ENCODE measurements at places on chromosomes 5 and 9.
A peak's percentile ranks its signal among the peaks of the same experiment; 100 is the strongest.

DNA sequence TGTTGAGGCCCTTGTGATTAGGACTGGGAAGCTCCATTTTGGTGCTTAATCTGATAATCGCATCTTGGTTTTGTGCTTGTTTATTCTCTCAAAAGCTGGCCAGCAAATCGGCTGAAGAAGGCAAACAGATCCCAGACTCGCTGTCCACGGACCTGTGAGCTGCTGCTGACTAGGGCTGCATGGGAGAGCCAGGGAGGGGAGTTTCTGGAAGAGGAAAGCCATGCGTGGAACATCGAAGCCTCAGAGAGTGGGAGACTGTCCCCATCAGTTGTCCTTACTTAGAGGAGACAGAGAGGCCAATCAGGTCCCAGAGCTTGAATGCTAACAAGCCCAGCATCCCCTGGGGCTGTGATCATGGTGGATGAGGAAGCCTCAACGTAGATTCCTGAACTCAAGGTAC is 23.0 kb upstream of the FOXI1 start:
- no peak for DNase-seq

DNA sequence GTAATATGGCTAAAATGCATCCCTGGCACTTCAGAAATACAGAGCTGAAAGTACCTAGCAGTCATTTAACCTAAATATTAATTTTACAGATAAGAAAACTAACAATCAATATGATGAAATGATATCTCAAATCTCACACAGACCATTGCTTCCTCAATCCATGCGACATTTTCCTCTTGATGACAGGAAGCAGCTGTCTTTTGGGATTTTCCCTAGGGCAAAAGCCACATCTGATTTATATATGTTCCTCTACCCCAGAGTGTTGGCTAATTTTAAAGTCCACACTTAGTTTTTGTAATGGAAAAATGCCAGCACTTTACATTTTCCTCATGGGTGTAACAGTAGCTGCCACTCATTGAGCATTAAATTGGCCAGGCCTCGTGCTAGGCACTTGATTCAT is 47.7 kb upstream of the ITGA1 start:
- DNase-seq, result no peak

GRCh38 chr5:133686566-133686965 is 74.2 kb upstream of the FSTL4 start:
- no peak for DNase-seq

DNA sequence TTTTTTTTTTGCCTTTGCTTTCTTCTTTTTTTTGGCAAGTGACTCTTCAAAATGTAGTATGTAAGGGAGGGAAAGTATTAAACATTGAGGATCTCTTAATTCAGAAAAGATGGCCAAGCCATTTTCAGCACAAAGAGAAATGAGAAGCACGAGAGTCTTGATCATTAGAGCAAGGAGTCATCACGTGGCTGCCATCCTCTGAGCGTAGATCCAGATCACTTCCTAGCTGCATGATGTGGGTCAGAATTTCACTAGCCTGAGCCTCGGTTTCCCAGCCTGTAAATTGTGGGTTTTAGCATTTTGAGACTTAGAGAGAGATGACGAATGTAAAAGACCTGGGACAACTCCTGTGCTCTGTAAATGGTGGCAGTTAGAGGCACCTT is 312.9 kb downstream of the ARHGEF28 start:
- DNase-seq, result no peak

- no peak for DNase-seq
Measured at GRCh38 chr5:75847561-75848021, 130.4 kb upstream of the POC5 start.

GRCh38 chr5:28448791-28449190 is 1410.4 kb upstream of the CDH9 start:
- DNase-seq, result no peak

DNA sequence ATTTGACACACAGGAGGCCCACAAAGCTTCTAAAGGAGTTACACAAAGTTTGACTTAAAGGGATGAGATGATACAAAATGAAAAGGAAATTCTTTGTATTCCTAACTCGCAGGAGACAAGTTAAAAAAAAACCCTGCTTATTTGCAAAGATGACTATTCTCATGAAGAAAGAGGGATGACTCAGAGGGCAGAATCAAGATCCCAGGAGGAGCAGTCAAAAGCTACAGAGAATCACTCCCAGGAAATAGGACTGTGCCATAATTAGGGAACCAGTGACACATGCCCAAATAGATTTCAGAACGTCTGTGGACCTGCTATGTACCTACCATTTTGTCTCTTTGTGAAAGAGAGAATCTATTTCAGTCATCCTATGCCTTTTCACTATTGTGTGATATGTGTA is 103.5 kb upstream of the ARRDC3 start:
- DNase-seq, result no peak

DNA sequence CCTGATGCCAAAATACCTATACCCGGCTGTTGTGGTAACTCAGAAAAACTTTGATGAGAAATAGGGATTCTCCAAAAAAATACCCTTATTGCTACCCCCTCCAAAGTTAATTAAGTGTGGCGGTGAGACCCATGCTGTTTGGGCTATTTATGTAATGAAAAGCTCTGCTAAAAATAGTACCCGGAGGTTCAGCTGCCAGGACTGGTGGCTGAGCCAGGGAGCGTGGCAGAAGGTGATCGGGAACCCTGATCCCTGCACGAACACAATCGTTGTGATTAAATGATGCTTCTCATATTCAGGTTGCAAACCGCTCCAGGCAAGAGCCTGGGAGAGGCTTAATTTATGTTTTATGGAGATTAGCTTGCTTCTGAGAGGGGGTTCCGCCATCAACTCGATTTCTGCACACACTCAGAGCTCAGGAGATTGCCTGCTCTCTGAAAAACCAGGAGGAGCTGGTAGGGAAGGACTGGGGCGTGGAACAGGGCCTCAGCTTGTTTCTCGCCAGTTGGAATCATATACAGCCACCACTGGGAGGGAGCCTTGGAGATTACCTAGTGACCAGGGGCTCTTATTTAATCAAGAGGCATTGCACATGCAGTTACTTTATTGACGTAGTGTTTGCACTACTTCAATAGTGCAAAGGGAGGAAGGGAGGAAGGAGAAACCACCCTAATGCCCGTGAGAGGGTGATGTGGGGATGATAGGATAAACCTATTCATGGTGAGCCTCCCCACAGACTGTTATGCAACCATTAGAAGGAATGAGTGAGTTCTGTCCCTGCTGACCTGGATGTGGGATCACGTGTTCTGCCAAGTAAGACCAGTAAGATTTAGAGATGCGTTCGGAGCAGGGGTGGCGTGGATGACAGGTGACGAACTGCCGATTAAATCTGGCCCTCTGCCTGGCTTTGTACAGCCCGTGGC is 23.4 kb downstream of the HRH2 start:
- no peak for DNase-seq

GRCh38 chr9:137299938-137300337 is 2.1 kb downstream of the NRARP start:
- DNase-seq, result no peak

GRCh38 chr5:174008922-174009321 is 20.0 kb downstream of the C5orf47 start:
- no peak for DNase-seq

- no peak for DNase-seq
Measured at GRCh38 chr9:132412089-132412488, 2.1 kb downstream of the CFAP77 start.

DNA sequence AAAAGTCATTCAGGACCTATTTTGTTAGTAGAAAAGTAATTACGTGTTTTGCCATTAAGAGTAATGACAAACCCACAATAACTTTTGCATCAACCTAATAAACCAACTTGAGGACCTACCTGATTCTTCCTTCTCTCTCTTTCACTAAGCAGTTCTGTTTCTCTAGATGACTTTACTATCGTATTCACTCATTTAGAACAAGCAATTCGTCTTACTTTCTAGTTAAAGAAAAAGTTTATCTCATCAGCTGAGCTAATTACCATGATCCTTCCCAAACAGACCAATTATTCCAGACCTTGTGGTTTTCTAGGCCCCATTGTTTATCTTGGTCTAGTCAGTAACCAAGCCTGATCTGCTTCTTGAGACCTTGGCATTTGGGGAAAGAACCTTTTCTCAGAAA is 49.6 kb upstream of the PRDM9 start:
- no peak for DNase-seq

DNA sequence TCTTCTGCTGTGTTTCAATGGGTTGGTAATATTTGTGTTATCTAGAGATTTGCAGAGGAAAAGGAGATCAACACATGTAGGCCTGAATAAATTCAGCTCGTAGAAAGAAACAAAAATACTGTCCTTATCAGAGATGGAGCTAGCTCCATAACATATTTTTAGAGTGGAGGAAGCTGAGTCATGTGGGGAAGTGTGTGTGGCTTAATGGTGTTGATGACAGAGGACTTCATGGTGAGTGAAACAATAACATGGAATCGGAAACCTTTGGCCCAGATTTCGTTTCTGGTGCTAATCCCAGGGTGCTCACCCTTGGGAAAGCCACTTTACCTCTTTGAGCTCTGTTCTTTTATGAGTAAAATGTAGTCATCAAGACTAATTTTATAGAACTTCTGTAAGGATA is 825.0 kb downstream of the TLR4 start:
- no peak for DNase-seq

DNA sequence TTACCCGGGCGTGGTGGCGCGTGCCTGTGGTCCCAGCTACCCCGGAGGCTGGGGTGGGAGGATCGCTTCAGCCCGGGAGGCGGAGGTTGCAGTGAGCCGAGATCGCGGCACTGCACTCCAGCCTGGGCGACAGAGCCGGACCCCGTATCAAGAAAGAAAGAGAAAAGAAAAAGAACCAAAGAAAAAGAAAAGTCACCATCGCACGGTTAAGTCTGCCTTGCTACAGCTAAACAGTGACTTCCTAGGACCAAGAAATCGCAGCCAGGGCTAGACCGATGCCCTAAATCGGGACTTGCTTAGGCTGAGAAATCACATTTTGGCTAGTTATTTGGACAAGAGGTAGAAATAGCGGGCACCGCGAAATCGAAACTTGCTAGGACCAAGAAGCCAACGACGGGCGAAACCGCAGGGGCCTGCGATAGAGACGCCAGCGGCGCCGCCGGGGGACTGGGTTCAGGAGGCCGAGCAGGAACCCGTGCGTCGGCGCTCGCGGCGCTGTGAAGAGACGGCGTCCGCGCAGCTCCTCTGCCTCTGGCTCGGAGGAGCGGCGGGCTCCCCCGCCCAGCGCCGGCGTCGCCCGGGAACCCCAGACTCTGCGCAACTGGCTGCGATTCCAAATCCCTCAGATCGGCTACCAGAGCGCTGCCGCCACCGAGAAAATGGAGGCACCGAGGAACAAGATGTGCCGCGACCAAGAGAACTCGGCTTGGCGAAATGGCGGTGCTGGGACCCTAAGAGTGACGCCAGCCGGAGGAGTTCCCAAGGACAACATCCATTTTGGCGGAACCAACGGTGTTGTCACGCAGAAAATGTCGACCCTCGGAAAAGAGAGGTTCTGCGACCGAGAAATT is 26.1 kb upstream of the ANXA2R start:
- DNase-seq, result peak; percentile 85

DNA sequence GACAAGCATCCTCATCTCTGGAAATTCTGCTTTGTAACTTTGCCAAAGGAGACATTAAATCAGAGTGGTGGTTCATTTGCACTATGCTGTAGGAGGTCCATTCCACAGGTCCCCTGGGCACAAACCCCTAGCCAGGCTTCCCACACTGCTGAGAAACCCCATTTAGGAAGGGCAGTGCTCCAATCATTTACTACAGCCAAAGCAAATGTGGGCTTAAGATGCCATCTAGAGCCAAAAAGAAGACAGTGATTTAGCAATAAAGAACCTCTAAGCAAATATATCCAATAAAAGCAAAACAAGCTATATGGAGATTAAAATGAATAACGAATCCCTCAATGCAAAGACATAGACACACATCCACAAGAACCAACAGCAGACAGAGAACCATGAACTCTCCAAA is 129.0 kb upstream of the ALDH1B1 start:
- DNase-seq, result no peak

DNA sequence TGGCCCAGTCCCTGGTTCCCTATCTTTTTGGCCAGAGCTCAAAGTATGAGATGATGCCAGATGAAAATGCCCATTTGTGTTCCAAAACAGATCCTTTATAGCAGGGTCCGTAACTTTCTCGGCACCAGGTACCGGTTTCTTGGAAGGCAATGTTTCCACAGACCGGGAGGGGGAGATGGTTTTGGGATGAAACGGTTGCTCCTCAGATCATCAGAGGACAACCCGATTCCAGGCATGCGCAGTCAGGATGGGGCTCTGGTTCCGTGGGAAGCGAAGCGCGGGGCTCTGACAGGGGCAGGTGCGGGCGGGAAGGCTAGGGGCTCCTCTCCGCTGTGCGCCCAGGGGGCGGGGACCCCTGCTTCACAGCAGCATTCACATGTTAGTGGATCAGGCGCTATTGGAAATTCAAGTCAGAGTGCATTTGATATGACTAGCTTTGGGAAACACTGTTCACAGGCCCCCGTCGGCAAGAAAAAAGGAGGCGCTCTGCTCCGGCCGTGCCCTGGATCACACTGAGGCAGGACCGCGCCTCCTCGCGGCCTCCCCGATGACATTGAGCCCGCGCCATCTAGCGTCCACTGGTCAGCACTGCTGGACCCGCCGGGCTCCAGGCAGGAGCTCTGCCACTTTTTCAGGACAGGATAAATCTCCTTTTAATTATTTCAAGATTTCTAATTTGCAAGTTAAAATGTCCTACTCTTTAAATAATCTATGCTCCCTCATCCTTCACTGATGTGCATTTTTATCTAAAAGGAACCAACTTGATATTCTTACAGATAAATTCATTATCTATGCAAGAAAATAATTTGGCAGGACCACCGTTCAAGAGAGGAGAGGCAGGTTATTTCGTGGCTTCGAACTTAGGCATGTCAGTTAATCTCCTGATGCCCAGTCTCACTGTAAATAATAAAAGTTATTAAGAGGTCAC is 190.0 kb downstream of the FANCC start:
- DNase-seq, result peak; percentile 13

GRCh38 chr5:132182359-132183040 is 45.2 kb downstream of the P4HA2 start:
- no peak for DNase-seq

- no peak for DNase-seq
Measured at GRCh38 chr5:51091816-51092215, 291.4 kb upstream of the ISL1 start.

GRCh38 chr9:115182264-115182663 is 64.3 kb upstream of the TNC start:
- no peak for DNase-seq

GRCh38 chr9:107600060-107600573 is 110.5 kb upstream of the KLF4 start:
- DNase-seq, result no peak

Data from bone marrow (tissue), 2 donors.